ENCODE measurements at places on chromosomes 4 and X. TPM values are rescaled to one million over a fixed set of nuclear protein-coding genes. Genes with fewer than 3 reads are reported as not detected.

Gene RNF175
- total RNA-seq: not detected

Gene NLGN3
- total RNA-seq: 14.4 TPM

Gene UGT8
- total RNA-seq: not detected

Gene EPGN
- total RNA-seq: not detected

GRCh38 chrX:10582945-10583344 is 37.4 kb downstream of the MID1 start:
- no peaks in the 10 kb centered on the region for H3K4me1 ChIP-seq
- H3K27ac ChIP-seq: no peak overlapping the region
- no peak for DNase-seq
- no peaks in the 10 kb centered on the region for H3K27me3 ChIP-seq
- no peaks in the 10 kb centered on the region for H3K36me3 ChIP-seq

GRCh38 chr4:174882317-174882992 is 35.7 kb upstream of the ADAM29 start:
- no peaks in the 10 kb centered on the region for H3K36me3 ChIP-seq
- DNase-seq: no peak
- H3K27me3 ChIP-seq: no peaks in the 10 kb centered on the region

GRCh38 chrX:155715141-155715540 is 102.4 kb upstream of the TMLHE start:
- H3K4me1 ChIP-seq: no peaks in the 10 kb centered on the region
- no peaks in the 10 kb centered on the region for H3K36me3 ChIP-seq
- DNase-seq: no peak
- H3K27ac ChIP-seq: no peak overlapping the region
- no peak overlapping the region for H3K4me3 ChIP-seq

GRCh38 chr4:153745651-153746050 is 14.2 kb downstream of the RNF175 start:
- no peaks in the 10 kb centered on the region for H3K36me3 ChIP-seq
- no peak overlapping the region for H3K27ac ChIP-seq
- no peak overlapping the region for H3K4me3 ChIP-seq
- no peaks in the 10 kb centered on the region for H3K27me3 ChIP-seq
- no peaks in the 10 kb centered on the region for H3K4me1 ChIP-seq
- DNase-seq: no peak

- H3K4me1 ChIP-seq: no peaks in the 10 kb centered on the region
- no peak overlapping the region for H3K27ac ChIP-seq
Measured at GRCh38 chrX:1938190-1938589, 323.3 kb downstream of the ASMT start.

DNA sequence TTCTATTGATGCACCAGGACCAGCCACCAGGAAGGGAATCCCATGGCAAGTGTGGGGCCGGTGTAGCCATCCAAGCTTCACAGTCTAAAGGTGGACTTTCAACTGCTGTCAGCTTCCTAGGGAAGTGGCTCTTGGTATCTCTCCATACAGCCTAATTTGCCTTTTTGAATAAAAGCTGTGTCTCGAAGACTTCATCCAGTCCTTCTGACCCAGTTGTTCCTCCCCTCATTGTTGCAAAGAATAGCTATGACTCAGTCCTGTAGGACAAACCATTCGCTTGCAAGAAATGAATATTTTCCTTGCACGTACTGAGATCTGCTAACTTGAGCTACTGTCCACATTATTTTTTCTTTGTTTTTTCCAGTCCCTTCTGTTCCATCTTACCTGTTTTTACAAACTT is 145.1 kb upstream of the CTSO start:
- H3K4me3 ChIP-seq: no peak overlapping the region
- no peaks in the 10 kb centered on the region for H3K36me3 ChIP-seq

GRCh38 chr4:1515156-1515555 is 108.9 kb upstream of the NKX1-1 start:
- H3K27me3 ChIP-seq: no peaks in the 10 kb centered on the region
- no peak overlapping the region for H3K27ac ChIP-seq
- H3K36me3 ChIP-seq: no peaks in the 10 kb centered on the region
- H3K4me3 ChIP-seq: no peak overlapping the region
- DNase-seq: no peak

DNA sequence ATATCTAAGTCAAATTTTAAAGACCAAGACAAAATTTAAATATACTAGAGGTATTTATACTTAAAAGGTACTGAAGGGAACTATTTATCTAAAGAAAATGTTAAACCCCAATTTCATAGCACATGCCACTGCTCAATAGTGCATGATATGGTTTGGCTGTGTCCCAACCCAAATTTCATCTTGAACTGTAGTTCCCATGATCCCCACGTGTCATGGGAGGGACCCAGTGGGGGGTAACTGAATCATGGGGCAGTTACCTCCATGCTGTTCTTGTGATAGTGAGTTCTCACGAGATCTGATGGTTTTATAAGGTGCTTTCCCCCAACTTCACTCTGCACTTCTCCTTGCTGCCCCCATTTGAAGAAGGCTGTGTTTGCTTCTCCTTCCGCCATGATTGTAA is 32.3 kb downstream of the MAML3 start:
- no peak overlapping the region for H3K4me3 ChIP-seq
- no peaks in the 10 kb centered on the region for H3K4me1 ChIP-seq
- H3K27ac ChIP-seq: no peak overlapping the region
- no peaks in the 10 kb centered on the region for H3K36me3 ChIP-seq
- no peaks in the 10 kb centered on the region for H3K27me3 ChIP-seq

DNA sequence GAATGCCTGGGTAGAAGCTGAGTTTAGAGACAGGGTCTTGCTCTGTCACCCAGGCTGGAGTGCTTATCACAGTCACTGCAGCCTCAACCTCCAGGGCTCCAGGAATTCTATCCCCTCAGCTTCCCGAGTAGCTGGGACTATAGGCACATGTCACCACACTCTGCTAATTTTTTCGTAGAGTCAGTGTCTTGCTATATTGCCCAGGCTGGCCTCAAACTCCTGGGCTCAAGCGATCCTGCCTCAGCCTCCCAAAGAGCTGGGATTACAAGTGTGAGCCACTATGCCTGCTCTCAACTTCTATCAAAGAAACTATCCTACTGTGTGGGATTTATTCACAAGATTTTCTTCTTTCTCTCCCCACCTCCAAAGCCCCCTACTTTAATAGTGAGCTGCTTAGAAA is 15.7 kb downstream of the MAPK10 start:
- no peaks in the 10 kb centered on the region for H3K4me1 ChIP-seq
- no peaks in the 10 kb centered on the region for H3K27me3 ChIP-seq
- no peak for DNase-seq
- no peak overlapping the region for H3K4me3 ChIP-seq

DNA sequence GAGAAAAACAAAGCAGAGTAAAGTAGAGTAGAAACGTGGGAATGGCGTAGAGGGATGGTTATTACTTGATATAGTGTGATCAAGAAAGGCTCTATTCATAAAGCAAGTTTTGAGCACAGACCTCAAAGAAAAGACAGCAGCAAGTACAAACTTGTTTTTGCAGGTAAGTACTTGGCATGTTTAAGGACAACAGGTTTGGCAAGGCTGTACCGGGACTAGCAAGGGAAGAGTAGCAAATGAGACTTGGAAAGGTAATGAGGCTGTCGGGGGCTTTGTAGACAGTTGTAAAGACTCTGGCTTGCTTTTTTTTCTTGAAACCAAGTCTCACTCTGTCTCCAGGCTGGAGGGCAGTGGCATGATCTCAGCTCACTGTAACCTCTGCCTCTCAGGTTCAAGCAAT is 40.9 kb downstream of the NEK1 start:
- no peak overlapping the region for H3K27ac ChIP-seq
- no peak for DNase-seq
- H3K27me3 ChIP-seq: no peaks in the 10 kb centered on the region
- H3K4me3 ChIP-seq: no peak overlapping the region
- no peaks in the 10 kb centered on the region for H3K4me1 ChIP-seq

DNA sequence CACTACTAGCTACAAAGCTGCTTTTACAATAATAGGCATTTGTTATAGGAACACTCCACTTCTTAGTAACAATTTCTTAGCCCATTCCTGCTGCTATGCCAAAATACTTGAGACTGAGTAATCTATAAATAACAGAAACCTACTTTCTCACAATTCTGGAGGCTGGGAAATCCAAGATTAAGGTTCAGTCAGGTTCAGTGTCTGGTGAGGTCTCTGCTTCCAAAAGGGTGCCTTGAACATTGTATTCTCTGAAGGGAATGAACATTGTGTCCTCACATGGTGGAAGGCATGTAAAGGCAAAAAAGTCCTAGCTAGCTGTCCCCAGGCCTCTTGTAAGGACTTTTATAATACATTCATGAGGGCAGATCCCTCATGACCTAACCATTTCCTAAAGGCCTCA is 7.0 kb downstream of the SLC9B1 start:
- H3K36me3 ChIP-seq: no peaks in the 10 kb centered on the region
- H3K27ac ChIP-seq: peak overlapping the region; percentile 58
- H3K4me3 ChIP-seq: no peak overlapping the region
- no peaks in the 10 kb centered on the region for H3K4me1 ChIP-seq
- no peaks in the 10 kb centered on the region for H3K27me3 ChIP-seq

DNA sequence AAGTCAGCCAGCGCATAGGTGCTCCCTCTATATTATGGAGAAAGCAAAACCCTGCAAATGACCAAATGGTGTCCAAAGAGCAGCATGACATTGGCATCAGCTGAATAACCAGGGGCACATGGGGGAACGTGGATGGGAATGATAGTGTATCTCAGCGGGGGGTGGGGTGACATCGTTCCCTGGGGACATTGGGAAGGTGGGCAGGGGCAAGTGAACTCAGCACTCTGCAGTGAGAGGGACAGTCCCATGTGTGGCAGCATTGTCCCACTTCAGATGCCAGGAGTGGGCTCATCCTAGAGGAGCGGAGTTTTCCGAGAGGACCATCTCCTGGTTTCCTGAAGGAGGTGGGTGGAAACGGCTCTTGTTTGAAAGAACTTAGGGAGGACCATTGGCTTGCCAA is 64.8 kb downstream of the NELFA start:
- no peaks in the 10 kb centered on the region for H3K4me1 ChIP-seq
- no peaks in the 10 kb centered on the region for H3K36me3 ChIP-seq
- H3K4me3 ChIP-seq: no peak overlapping the region
- H3K27me3 ChIP-seq: no peaks in the 10 kb centered on the region
- no peak for DNase-seq
